ENCODE measurements at places on chromosomes 12 and 14.

GRCh38 chr12:66678338-66679275 lies at the start of gene GRIP1:
Gene GRIP1, minus strand, starts transcription at chr12:66679076. Its CDS starts 172 bp downstream, at chr12:66678904.
- no peak for DNase-seq

DNA sequence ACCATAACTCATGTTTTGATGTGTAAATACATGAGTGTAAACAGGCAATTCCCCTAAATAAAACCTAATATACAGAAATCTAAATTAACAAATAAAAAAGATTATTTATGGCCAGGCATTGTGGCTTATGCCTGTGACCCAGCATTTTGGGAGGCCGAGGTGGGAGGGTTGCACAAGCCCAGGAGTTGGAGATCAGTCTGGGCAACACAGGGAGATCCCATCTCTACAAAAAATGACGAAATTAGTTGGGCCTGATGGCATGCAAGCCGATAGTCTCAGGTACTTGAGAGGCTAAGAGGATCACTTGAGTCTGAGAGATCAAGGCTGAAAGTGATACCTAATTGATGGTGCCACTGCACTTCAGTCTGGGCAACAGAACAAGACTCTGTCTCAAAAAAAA lies 48.7 kb downstream of the BCAT1 start:
- no peak for DNase-seq

- no peak for DNase-seq
Measured at GRCh38 chr12:105235281-105235731, 668 bp downstream of the APPL2 start.

DNA sequence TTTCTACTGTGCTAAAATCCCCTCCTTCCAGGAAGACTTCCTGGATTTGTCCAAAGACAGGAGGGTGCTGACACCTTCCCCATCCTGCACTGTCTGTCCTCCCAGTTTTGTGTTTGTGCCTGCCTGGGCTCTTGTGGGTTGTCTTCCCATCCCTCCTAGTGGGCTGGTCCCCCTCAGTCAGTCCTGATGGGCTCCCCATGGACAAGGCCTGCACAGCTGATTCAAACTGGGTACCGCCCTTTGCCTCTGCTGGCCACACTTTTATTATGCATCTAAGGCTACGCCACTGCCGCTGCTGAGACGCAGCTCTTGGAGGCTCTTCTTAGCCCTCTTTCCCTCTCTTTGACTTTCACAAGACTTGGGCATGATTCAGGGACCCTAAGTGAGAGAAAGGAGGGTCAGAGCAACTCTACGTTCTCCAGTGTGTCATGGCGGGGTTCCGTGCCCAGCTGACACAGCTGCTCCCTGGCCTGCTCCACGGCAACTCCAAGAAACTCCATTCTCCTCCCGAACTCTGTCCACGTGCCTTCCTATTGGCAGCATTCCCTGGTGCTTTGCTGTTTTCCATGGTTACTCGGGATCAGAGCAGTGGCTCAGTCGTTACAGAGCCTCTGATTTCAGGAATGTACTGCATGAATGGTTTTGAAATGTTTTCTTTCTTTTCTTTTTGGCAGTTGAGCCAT lies 3.8 kb upstream of the KRT85 start:
- DNase-seq, result no peak

DNA sequence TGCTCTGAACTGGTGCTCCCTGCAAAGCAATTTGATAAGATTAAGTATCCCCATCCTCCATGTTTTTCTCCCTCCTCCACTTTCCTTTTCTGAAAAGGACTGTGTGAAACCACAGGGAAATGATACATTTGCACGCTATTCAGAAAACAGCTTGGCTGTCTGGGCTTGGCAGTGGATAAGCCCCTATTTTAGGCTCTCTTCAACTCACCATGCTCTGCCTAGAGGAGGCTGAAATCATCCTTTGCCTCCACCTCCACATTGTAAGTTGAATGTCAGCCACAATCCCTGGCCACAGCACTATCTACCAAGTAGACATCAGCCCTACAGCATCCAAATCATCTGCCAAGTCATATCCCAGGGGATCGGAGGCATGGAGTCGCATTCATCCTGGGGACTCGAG lies 642.3 kb downstream of the RPS29 start:
- no peak for DNase-seq

DNA sequence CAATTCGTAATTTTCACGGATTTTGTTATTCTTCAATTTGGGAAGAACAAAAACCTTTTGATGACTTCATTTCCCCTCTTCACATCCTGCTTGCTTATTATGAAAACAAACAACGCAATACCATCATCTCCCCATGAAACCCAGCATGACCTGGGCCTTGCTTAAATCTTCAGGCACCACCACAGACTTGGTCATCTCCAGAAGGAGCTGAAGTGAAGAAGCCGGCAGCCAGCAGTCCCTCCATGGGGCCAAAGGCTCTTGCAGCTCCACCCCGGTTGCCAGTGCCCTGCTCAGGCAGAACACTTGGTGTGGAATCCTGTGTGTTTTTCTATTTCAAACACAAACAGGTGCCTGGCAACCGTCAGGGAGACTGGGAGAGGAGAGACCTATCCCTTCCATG lies 982.9 kb upstream of the TMEM132C start:
- DNase-seq, result no peak

GRCh38 chr12:115325858-115326257 lies 641.9 kb upstream of the TBX3 start:
- no peak for DNase-seq

GRCh38 chr12:128994856-128995255 lies 141.6 kb downstream of the GLT1D1 start:
- DNase-seq, result no peak

- no peak for DNase-seq
Measured at GRCh38 chr12:18224745-18225144, 36.6 kb upstream of the PIK3C2G start.

DNA sequence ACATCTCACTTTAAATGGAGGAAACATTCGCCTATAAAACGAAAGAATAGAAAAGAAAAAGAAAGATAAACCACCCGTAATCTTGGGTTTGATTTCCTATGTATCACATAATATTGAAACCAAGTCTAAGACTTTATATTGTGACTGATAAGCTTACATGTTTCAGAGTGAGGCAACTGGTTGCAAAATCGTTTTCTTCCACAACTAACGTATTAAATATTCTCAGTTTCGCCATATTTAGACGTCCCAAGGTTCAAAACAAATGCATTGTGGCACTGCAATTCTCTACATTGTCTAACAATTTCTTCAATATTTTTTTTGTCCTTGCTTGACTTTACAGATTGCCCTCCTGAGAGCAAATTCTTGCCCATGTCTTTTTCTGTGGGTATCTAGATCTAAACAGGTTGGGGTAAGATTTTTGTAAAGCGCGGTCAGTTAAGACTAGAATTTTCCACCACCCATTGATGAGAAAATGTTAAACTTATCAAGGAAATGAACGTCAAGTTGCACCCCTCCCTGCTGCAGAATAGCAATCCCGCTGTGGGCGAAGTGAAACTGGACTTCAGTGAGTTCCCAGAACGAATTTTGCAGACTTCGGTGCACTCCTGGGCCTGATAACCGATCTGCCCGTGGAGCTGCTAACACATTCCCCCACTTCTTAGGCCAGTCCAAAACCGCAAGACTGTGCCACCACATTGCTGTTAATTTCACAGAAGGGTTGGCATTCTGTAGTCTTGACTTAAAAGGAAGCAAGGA lies 2.7 kb downstream of the TBX3 start:
- DNase-seq, result no peak

- no peak for DNase-seq
Measured at GRCh38 chr12:94186278-94187241, 38.2 kb downstream of the PLXNC1 start.

DNA sequence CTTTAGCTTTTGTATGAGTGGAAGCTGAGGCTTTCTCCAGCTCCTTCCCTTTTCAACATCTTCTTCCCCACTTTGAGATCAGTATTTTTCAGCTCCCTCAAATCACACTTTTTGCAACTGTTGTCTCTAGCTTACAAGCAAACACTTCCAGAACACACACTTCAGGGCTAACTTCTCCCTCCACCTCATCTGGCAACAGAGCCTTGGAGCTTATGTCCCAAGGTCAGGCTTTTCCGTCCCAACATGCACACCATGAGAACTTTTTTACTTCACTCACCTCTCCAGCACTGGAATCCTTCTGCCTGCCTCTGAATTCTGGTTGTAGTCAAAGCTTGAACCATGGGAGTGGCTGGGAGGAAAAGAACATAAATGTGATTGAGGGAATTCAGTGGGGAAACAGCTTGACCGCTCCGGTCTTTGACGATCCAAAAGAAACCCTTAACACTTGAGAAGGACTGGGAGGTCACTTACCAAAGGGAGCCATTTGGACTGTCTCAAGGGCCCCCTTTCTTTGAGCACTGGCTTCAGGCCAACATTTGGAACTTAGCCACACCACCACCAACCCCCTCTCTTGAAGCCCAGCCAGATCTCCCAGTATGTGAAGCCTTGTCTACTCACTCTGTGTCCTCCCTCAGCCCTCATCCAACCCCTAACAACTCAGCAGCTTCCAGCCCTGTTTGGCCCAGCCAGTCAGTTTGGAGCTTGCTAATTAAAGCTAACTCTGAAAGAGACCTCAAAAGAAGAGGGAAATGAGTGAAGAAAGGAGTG lies 3.9 kb upstream of the BLOC1S1 start:
- no peak for DNase-seq

DNA sequence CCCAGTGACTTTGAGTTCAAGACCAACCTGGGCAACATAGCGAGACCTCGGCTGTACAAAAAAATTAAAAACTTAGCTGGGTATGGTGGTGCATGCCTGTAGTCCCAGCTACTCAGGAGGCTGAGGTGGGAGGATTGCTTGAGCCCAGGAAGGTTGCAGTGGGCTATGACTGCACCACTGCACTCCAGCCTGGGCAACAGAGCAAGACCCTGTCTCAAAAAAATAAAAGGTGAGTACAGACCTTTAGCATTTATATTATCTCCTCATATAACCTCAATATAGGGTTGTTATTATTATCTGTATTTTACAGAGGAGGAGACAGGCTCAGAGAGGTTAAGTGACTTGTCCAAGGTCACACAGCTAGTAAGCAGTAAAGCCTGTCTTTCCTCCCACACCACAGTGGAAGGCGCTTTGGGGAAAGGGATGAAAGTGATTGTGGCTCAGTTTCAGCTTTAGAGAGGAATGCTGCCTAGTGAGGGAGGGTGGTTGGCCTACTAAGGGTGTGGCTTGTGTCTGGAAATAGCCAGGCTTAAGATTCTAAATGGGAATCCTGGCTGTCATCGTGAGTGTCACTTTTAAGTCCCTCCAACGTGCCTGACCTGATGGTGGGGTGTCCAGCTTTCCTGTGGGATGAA lies 7.2 kb downstream of the TPCN1 start:
- DNase-seq, result no peak

- DNase-seq, result no peak
Measured at GRCh38 chr12:6528539-6529235, 5.6 kb upstream of the GAPDH start.

DNA sequence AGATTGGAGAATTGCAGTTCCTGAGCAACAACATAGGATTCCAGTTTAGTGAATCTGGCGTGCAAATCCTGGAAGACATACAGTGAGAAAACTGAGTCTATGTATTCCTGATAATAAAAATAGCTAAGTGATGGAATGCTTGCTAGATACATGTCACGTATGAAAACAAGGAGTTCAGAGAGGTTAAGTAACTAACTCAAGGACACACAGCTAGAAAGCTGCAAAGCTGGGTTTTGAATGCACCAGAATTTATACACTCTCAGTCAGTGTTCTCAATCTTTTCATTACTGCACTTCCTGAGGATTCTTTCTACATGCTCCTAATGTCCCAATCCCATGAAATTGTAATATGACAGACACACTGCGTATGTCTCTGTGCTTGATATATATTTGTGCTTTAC lies 35.3 kb downstream of the TBX3 start:
- DNase-seq, result no peak

- DNase-seq, result no peak
Measured at GRCh38 chr14:42420071-42420470, 813.4 kb downstream of the LRFN5 start.
